NCI-H1436 treated with DMSO at 0.1 percent for 48 hours (cell line): ENCODE measurements at places on chromosomes 4 and X.

- DNase-seq = no peak
Observed at GRCh38 chr4:123750044-123750443, 353.4 kb downstream of the SPRY1 start.

- no peak for DNase-seq
Observed at GRCh38 chr4:17385403-17385802, 126.5 kb downstream of the QDPR start.

DNA sequence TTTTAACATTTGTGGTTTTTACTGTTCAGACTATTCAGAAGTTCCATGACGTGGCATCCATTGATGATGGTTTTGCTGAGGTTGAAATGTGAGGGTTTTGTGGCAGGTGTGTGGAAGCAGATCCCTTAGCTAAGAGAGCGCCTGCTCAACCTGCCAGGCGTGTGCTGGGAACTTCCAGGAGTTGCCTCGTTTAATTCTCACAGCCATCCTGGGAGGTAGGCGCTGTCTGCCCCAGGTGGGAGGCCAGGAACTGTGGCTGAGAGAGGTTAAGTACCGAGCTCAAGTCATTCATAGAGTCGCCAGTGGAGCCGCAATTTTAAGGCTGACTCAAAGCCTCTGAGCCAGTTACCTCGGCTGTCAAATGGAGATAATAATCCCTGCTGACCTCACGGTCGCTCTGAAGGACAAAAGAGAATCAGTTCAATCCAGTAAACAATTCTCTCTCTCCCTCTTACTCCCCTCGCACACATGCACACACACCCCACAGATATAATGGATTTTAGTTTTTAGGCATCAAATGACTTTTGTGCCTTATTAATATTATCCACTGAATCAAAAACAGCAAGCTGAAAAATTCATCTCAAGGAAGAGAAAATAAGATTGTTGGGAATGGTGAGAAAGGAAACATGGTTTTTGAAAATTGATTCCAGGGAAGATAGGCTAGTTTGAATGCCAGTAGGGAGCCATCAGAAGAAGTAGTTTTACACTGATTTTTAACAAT lies 171.3 kb downstream of the PTTG2 start:
- no peak for DNase-seq

- DNase-seq = no peak
Observed at GRCh38 chr4:39730072-39730471, 32.1 kb downstream of the UBE2K start.

GRCh38 chr4:169315530-169316343 lies 45.0 kb upstream of the SH3RF1 start:
- peak; percentile 6 for DNase-seq

- no peak for DNase-seq
Observed at GRCh38 chr4:41432881-41433280, 105.1 kb upstream of the LIMCH1 start.

DNA sequence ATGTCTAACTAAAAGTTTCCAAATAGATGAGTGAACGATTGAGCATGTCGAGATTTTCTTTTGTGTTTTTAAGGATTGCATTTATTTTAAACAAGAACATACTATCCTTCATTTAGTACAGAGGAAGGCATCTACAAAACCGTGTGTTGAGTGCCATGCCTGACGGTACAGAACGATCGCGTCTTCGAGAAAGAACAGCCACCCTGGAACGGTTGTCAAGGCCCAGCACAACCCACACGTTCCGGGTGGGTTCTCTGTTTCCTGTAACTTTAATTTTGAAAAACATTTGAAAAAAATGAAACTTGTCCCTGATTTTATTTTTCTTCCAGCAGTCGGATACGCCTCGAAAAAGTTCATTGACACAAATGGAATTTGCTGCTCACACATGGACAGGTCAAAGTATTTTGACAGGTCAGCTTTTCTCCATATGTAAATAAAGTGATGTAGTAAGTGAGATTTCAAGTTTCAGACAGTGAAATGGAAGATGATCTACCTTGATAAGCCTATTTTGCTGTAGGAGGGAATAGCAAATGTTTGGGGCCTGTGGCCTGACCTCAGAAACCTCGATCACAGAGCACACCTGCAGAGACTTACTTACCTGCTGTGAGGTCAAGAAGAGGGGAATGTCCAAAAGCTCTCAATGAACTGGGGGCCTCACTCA lies 24.4 kb upstream of the CYP4V2 start:
- no peak for DNase-seq

GRCh38 chrX:1071351-1071750 lies 141.1 kb downstream of the CRLF2 start:
- DNase-seq = no peak

DNA sequence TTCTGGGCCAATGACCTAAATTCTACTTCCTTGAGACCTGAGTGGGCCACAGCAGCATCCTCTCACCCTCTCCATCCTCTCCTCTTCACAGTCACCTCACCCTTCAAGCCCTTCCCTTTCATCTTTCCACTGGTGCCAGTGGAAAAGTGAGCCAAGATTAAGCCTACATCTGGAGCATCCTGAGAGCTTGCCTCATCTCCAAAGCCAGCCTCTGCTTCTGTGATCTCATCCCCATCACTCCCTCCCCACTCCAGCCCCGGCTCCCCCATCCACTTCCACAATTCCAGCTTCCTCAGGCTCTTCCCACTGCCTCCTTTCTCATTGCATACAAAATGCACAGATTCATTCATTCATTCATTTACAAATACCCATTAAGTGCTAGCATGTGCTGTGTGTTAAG lies 10.1 kb upstream of the RASL11B start:
- no peak for DNase-seq

GRCh38 chr4:35963383-35963782 lies 280.9 kb downstream of the ARAP2 start:
- DNase-seq = no peak

GRCh38 chrX:107050195-107050709 lies 50.2 kb upstream of the MORC4 start:
- no peak for DNase-seq

- no peak for DNase-seq
Observed at GRCh38 chr4:5164221-5164912, 113.1 kb downstream of the STK32B start.

DNA sequence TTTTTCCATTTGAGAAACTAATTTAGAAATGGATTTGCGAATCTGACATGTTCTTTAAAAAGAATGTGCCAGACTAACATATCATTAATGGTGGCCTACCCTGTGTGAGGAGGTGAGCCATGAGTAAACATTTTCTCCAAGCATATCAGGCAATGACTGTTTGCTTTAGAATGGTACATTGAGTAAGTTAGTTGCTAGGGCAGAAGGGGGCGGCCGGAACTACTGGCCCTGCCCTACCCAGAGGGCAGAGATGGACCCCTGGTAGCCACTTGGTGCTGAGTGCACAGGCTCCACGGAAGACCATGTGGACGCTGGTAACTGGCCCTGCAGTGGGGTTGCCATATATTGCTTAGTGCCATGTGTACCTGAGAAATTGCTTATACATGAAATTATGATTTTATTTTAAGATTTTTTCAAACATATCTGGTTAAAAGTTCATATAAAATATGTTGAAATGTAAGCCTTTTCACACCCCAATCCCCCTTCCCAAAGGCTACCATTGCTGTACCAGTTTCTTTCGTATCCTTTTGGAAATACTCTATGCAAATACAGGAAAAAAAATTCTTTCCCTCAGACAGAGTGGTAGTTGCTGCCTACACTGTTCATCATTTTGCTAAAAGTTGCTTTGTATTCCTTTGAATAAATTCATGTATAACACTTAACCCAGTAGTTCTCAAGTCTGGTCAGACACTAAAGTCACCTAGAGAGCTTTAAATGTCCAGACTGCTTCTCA lies 8.8 kb downstream of the FNIP2 start:
- DNase-seq = no peak

DNA sequence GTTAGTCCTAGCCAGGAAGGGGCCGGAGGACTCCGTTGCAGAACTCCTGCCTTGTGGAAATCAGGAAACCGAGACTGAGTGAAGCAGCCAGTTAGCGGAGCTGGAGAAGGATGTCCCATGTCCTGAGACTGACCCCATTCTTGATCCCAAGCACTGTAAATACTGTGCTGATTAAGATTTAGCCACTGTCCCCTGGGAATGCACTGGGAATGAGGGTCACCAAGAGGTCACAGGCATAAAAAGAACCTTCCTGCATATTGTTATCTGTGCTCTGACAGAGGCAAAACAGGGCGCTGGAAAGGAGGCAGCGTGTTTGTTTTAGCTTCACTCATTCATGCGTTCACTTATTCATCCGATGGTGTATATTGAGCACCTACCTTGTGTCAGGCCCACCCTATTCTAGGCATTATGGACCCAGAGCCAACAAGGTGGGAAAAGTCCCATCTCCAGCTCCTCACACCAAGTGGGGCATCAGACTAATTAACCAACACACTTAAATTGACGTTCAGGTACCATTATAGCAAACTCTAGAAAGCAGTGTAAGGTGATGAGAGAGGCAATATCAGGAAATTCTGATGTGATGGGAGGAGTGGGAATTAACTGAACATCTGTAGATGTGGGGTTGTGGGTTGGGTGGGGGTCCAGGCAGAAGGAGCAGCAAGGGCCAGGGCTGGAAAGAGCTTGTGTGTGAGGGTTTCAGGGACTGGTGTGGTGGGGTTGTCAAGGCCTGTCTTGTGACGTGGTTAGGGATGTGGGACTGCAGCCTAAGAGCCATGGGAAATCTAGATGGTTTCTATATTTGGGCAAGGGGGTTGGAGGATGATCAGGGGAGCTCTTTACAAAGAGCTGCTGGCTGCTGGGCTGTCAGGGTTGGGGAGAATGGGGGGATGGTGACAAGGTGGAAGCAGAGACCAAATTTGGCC lies 10.6 kb upstream of the SLC2A9 start:
- no peak for DNase-seq

DNA sequence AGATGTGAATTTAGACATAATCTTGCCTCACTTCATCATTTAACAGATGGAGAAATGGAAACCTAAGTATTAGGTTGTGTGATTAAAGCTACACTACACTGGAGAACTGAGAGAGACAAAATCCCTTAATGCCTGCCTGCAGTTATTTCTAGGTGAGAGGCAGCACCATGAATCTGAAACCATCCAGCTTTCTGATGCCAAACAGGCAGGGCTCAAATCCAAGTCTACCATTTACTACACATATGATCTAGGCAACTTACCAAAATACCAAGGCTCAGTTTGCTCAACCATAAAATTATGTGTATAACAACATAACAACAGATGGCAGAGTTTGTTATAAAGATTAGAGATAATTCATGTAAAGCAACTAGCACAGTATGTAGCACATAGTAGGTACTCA lies 38.7 kb downstream of the GABRA4 start:
- no peak for DNase-seq

DNA sequence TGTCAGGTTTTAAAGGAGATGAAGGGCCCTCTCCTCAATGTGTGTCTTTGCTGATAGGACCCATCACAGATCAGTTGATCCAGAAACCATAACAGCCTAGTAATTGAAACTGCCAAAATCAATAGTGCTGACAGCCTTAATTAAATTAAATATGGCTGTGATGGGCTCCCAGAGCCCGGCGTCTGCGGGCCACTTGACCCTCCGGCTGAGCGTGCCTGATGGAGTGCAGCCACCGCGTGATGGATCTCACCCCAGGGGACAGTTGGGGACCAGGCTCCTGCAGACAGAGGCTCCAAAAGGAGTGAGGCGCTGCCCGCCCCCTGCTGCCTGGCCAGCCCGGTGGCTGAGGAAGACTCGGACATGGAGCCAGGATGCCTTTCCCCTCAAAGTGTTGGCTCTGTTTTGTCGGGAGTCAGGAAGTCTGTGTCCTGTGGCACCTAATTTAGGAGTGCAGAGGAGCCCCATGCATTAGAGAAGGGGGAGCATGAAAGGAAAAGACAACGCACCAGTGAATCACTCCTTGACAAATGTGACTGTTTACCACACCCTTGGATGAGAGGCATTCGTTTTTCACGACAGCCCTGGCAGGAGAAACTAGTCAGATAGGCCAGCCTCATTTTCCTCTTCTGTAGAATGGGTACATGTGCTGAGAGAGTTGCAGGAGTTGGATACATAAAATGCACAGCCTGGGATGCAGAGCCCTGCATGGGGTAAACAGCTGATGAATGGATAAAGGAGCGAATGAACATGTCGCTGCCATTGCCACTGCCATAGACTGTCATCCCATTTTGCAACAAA lies 40.9 kb upstream of the MSX1 start:
- DNase-seq = no peak

GRCh38 chrX:155334486-155335336 lies at the start of gene CLIC2:
Gene CLIC2, minus strand, starts transcription at chrX:155334614. Its CDS starts 187 bp downstream, at chrX:155334427.
- DNase-seq = no peak

DNA sequence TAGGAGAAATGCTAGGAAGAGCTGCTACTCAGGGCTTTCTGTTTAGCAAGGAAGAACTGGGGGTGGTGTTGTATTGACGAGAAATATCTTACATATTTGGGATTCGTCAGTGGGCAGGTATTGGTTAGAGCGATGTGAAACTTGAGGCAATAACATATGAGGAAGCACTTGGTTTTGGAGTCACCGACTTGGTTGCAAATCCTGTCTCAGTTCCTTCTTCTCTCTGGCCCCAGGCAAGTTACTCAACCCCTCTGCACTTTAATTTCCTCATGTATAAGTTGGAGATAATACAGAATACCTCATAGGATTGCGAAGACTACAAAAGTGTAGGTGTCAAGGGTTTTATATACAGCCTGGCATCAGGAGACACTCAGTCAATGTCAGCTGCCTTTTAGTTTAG lies 34.1 kb downstream of the GPAT3 start:
- DNase-seq = no peak

GRCh38 chrX:43581888-43582539 lies 74.1 kb upstream of the MAOA start:
- no peak for DNase-seq

- DNase-seq = no peak
Observed at GRCh38 chr4:41204400-41204978, 9.9 kb downstream of the APBB2 start.

- DNase-seq = no peak
Observed at GRCh38 chr4:119797238-119797894, 168.8 kb upstream of the PDE5A start.

DNA sequence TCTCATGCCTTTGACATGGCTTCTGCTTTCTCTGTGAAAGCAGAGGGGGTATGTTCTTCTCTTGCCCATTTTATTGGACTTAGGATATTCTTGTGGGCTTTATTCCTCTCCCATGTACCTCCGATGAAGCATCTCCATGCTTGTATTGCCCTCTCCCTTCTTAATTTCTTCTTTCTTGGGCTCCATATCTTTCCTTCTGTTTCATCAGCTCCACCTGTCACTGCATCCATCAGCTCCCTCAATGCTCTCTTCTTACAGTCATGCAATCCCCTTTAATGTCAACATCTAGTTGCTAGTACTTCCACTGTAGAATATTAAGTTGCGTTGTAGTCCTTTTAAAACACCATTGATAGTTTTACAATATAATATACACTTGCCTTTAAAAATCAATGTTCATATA lies 257.6 kb downstream of the GPAT3 start:
- DNase-seq = no peak

GRCh38 chr4:7867701-7868435 lies 71.8 kb downstream of the AFAP1 start:
- no peak for DNase-seq

- DNase-seq = no peak
Observed at GRCh38 chr4:100983426-100983825, 363.9 kb downstream of the PPP3CA start.

GRCh38 chr4:118716304-118716703 lies 31.1 kb downstream of the METTL14 start:
- no peak for DNase-seq

GRCh38 chrX:8405631-8406030 lies 59.0 kb upstream of the VCX3B start:
- DNase-seq = no peak
